T-helper 2 cell treated with Interferon-gamma antibody and Interleukin-4, amounts not matched to agents 5 μg/mL and 100 μg/mL, for 36 hours (primary cell): ENCODE measurements at places on chromosomes 4 and X.

- no peaks in the 10 kb centered on the region for H3K27me3 ChIP-seq
- peaks cover 22% of the 10 kb centered on the region for H3K4me1 ChIP-seq
- peak overlapping the region; percentile 92 for H3K4me3 ChIP-seq
- peaks cover 2% of the 10 kb centered on the region for H3K36me3 ChIP-seq
- H3K27ac ChIP-seq: peak overlapping the region; percentile 95
These were observed 473 bp upstream of the VAMP7 start for GRCh38 chrX:155880586-155881157.

DNA sequence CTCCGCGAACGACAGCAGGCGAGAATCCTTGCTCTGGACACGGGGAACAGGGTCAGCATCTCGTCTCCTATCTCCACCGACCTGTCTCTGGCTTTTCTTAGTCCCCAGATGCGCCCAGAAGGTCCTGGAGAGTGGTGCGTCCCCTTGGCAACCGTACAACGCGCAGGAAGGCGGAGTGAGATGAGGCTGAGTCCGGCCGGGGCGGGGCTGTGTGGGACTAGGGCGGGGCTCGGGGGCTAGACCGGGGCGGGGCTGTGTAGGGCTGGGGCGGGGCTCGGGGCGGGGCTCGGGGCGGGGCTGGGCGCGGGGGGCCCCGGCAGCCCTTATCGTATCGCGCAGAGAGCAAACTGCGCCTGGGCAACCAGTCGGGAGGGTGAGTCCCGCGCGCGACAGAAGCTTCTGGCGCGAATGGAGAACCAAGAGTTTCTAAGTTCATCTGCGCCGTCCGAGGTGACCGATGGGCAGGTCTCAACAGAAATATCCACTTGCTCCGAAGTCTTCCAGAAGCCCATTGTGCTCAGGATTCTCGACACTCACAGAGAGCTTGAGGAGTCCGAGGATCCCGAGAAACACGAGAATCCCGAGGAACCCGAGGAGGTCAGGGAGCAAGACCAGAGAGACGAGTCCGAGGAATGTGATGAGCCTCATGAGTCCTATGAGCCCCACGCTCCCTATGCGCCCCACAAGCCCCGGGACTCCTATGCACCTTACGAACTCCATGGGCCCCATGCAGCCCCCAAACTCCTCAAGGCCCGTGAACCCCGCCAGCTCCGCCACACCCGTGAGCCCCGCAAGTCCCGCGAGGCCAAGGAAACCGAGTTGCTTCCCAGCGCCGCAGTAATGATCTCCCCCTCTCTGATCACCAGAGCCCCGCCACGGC is 24.9 kb downstream of the ARL9 start:
- H3K36me3 ChIP-seq: no peaks in the 10 kb centered on the region
- H3K4me3 ChIP-seq: peak overlapping the region; percentile 58
- H3K27ac ChIP-seq: no peak overlapping the region
- peaks cover 37% of the 10 kb centered on the region for H3K27me3 ChIP-seq
- peak; percentile 67 for DNase-seq

GRCh38 chrX:11499076-11500044 is 166.4 kb downstream of the ARHGAP6 start:
- H3K36me3 ChIP-seq: no peaks in the 10 kb centered on the region
- H3K27me3 ChIP-seq: no peaks in the 10 kb centered on the region
- no peaks in the 10 kb centered on the region for H3K4me1 ChIP-seq
- no peak for DNase-seq
- H3K4me3 ChIP-seq: no peak overlapping the region

DNA sequence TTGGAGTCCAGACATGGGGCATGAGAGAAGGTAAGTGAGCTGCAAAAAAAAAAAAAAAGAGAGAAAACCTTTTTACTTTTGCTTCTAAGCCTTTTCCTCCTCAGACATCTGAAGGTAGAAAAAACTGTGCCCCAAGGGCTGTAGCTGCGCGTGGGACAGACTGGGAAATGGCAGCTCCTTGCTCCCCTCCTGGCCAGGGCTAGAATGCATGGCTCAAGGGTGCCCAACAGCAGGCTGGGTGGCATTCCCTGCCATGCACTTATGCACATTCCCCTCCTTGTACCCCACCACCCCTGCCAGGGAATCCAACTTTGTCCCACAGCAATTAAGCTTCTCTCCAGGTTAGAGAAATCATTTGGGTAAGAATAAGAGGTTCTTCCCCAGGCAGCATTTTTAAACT is 421.2 kb downstream of the TRAM1L1 start:
- no peak for DNase-seq
- H3K4me3 ChIP-seq: no peak overlapping the region
- no peak overlapping the region for H3K27ac ChIP-seq
- no peaks in the 10 kb centered on the region for H3K27me3 ChIP-seq

GRCh38 chr4:173666-174314 is 49.5 kb downstream of the ZNF718 start:
- no peaks in the 10 kb centered on the region for H3K27me3 ChIP-seq
- peaks cover 31% of the 10 kb centered on the region for H3K36me3 ChIP-seq
- H3K27ac ChIP-seq: no peak overlapping the region

GRCh38 chrX:10198254-10198653 is 41.5 kb downstream of the CLCN4 start:
- peaks cover 4% of the 10 kb centered on the region for H3K27me3 ChIP-seq
- H3K4me1 ChIP-seq: peaks cover 3% of the 10 kb centered on the region
- no peak overlapping the region for H3K4me3 ChIP-seq
- DNase-seq: no peak
- H3K27ac ChIP-seq: no peak overlapping the region

- H3K27ac ChIP-seq: no peak overlapping the region
- no peaks in the 10 kb centered on the region for H3K4me1 ChIP-seq
- no peaks in the 10 kb centered on the region for H3K27me3 ChIP-seq
- no peaks in the 10 kb centered on the region for H3K36me3 ChIP-seq
- H3K4me3 ChIP-seq: no peak overlapping the region
These were observed 64.2 kb downstream of the MAGEA10 start for GRCh38 chrX:152074163-152074562.

DNA sequence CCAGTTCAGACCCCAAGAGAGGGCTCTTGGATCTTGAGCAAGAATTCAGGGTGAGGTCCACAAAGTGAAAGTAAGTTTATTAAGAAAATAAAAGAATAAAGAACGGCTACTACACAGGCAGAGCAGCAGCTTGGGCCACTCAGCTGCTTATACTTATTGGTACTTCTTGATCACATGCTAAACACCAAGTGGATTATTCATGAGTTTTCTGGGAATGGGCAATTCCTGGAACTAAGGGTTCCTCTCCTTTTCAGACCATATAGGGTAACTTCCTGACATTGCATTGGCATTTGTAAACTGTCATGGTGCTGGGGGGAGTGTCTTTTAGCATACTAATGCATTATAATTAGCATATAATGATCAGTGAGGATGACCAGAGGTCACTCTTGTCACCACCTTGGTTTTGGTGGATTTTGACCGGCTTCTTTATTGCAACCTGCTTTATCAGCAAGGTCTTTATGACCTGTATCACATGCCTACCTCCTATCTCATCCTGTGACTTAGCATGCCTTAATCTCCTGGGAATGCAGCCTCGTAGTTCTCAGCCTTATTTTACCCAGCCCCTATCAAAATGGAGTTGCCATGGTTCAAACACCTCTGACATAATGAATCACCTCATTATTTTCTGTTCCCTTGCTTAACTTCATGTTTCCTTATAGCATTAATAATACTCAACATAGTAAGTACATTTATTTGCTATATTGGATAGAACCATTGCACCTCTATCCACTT is 476.3 kb downstream of the DTHD1 start:
- no peaks in the 10 kb centered on the region for H3K4me1 ChIP-seq
- no peak for DNase-seq

- no peak overlapping the region for H3K27ac ChIP-seq
- H3K27me3 ChIP-seq: no peaks in the 10 kb centered on the region
- H3K4me1 ChIP-seq: no peaks in the 10 kb centered on the region
- DNase-seq: no peak
- no peaks in the 10 kb centered on the region for H3K36me3 ChIP-seq
These were observed 476.4 kb upstream of the HS3ST1 start for GRCh38 chr4:11904846-11905739.

DNA sequence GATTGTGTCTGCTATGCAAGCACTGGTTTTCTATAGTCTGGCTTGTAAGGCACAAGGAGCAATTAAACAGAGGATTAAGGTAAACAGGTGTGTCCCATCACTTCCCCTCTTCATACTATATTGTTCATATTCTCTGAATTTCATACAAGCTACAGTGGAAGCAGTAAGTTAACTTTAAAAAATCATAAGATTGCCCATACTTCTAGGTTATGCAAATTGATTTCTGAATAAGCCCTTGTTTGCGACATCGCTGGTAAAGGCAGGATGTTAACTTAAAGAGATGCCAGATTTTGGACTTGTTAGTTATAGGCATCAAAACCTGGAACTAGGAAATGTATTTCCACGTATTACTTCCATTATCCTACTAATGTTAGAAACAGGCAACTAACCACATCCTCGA is 1.0 kb upstream of the TMEM131L start:
- H3K4me1 ChIP-seq: peaks cover 38% of the 10 kb centered on the region
- peaks cover 11% of the 10 kb centered on the region for H3K36me3 ChIP-seq
- peak overlapping the region; percentile 81 for H3K4me3 ChIP-seq
- no peaks in the 10 kb centered on the region for H3K27me3 ChIP-seq
- H3K27ac ChIP-seq: peak overlapping the region; percentile 83

GRCh38 chrX:40394302-40394701 is 186.5 kb upstream of the ATP6AP2 start:
- H3K4me1 ChIP-seq: no peaks in the 10 kb centered on the region
- H3K27ac ChIP-seq: no peak overlapping the region
- H3K4me3 ChIP-seq: no peak overlapping the region
- no peak for DNase-seq
- H3K36me3 ChIP-seq: no peaks in the 10 kb centered on the region

- DNase-seq: peak; percentile 14
- peaks cover 12% of the 10 kb centered on the region for H3K4me1 ChIP-seq
- no peaks in the 10 kb centered on the region for H3K27me3 ChIP-seq
These were observed 565 bp downstream of the MOB1B start for GRCh38 chr4:70902577-70903290.

DNA sequence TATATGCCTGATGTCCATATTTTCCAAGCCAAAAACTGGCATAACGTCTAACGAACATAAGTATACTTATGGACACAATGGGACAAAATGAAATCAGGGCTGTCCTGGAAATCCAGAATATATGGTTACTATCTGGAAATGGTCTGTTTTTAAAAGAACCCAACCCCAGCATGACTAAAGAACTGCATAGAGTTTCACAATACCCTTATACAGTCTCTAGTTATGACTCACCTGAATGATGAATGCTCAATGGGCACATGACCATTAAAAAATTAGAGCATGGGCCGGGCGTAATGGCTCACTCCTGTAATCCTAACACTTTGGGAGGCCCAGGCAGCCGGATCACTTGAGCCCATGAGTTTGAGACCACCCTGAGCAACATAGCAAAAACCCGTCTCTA is 31.8 kb downstream of the AMMECR1 start:
- peaks cover 9% of the 10 kb centered on the region for H3K36me3 ChIP-seq
- no peaks in the 10 kb centered on the region for H3K27me3 ChIP-seq
- H3K4me1 ChIP-seq: peaks cover 2% of the 10 kb centered on the region
- H3K27ac ChIP-seq: no peak overlapping the region
- DNase-seq: no peak

- peaks cover 3% of the 10 kb centered on the region for H3K4me1 ChIP-seq
- DNase-seq: peak; percentile 83
- H3K4me3 ChIP-seq: no peak overlapping the region
- H3K27me3 ChIP-seq: no peaks in the 10 kb centered on the region
- peaks cover 4% of the 10 kb centered on the region for H3K36me3 ChIP-seq
These were observed 10.4 kb upstream of the CLTRN start for GRCh38 chrX:15674841-15675489.

GRCh38 chrX:23012162-23012561 is 12.4 kb downstream of the DDX53 start:
- no peaks in the 10 kb centered on the region for H3K4me1 ChIP-seq
- H3K27me3 ChIP-seq: no peaks in the 10 kb centered on the region
- no peak for DNase-seq
- no peak overlapping the region for H3K4me3 ChIP-seq
- no peak overlapping the region for H3K27ac ChIP-seq

DNA sequence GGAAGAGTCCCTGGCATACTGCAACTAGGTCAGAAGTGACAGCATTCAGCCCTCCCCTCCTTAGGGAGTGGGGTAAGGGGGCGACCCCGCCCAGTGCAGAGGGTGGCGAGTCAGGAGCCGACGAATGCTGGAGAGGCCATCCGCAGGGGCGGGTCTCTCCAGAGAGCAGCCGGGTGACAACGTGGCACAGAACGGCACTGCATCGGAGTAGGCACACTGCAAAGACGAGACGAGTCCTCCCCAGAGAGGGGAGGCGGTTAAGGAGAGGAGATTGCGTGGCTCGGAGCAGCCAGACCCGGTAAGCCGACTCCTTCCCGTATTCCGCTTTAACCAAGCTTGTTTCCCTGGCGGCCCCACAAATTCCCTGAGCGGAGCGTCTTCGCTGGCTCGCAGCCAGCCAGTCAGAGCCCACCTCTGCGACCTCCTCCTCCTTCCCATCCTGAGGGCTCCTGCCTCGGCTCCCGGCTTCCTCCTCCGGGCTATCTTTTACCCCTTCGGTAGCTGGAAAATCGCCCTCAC is 54.9 kb downstream of the LINC00632 start:
- peaks cover 4% of the 10 kb centered on the region for H3K4me1 ChIP-seq
- H3K27ac ChIP-seq: no peak overlapping the region
- no peaks in the 10 kb centered on the region for H3K36me3 ChIP-seq

- H3K36me3 ChIP-seq: no peaks in the 10 kb centered on the region
- H3K27ac ChIP-seq: no peak overlapping the region
- H3K4me1 ChIP-seq: no peaks in the 10 kb centered on the region
These were observed 121.8 kb upstream of the EDA2R start for GRCh38 chrX:66760651-66761050.

- peaks cover 21% of the 10 kb centered on the region for H3K27me3 ChIP-seq
- no peak overlapping the region for H3K4me3 ChIP-seq
- H3K36me3 ChIP-seq: no peaks in the 10 kb centered on the region
- DNase-seq: no peak
- H3K4me1 ChIP-seq: no peaks in the 10 kb centered on the region
These were observed 108.0 kb upstream of the ZNF518B start for GRCh38 chr4:10565166-10565780.

DNA sequence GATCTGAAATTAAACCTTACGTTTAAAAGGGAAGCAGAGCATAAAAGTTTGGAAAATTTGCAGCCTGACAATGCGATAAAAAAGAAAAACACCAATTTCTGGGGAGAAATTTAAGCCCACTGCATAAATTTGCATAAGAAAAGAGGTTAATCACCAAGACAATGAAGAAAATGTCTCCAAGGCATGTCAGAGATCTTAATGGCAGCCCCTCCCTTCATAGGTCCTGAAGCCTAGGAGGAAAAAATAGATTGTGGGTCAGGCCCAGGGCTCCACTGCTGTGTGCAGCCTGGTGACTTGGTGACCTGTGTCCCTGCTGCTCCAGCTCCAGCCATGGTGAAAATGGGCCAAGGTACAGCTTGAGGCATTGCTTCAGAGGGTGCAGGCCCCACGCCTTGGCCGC is 264.0 kb upstream of the CT83 start:
- no peaks in the 10 kb centered on the region for H3K4me1 ChIP-seq
- H3K36me3 ChIP-seq: no peaks in the 10 kb centered on the region
- H3K27ac ChIP-seq: no peak overlapping the region
- H3K27me3 ChIP-seq: no peaks in the 10 kb centered on the region
- DNase-seq: no peak
- H3K4me3 ChIP-seq: no peak overlapping the region

- H3K4me1 ChIP-seq: no peaks in the 10 kb centered on the region
- H3K4me3 ChIP-seq: no peak overlapping the region
These were observed 93.7 kb downstream of the MXRA5 start for GRCh38 chrX:3252744-3253143.
